ENCODE measurements at places on chromosomes 13 and 19.
A peak's percentile ranks its signal among the peaks of the same experiment; 100 is the strongest.

- DNase-seq = peak; percentile 95
Observed at GRCh38 chr19:40420766-40421765, 4.7 kb downstream of the SERTAD1 start.

DNA sequence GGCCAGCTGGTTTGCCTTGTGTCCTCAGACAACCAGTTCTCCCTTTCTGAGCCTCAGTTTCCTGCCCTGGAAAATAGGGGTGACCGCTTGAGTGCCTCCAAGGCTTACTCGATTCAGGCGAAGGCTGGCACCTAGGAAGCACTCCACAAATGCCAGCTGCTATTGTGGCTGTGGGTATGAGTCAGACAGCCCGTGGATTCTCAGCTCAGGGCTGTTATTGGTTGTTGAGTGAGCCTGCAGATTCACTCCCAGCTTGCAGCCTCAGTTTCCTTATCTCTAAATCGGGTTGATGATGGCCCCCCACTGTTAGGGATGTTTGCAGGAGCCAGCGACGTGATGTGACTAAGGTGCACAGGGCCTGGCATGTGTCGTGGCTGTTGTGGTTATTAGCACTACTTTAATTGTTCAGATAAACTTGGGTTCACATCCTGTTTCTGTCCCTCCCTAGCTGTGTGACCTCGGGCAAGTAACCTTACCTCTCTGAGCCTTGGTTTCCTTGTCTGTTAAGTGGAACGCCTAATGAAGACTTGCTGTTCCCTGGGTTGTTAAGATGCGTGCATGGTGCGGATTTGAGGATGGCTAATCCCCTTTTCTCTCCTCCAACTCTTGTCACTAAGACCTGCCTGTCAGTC lies 2.4 kb downstream of the MARK4 start:
- DNase-seq = no peak

- no peak for DNase-seq
Observed at GRCh38 chr13:80361883-80362327, 21.0 kb upstream of the SPRY2 start.

DNA sequence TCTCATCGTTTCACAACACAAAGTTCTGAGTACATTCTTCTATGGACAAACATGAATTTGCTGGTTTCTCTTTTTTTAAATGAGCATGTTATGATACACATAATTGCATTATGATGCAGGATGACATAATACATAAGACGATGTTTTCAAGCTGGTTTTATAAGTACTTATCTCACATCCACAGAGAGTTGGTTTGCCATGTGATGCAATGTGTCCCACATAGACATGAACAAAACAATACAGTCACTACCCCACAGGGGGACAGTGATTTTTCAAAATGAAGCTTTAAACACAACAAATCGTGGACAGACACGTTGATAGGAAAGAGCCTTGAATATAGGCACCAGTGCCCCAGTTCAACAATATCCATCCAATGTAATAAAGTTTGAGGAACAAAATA lies 447.1 kb downstream of the KLF12 start:
- DNase-seq = no peak

GRCh38 chr13:42084722-42085121 lies 36.3 kb downstream of the DGKH start:
- DNase-seq = no peak
